ENCODE measurements at places on chromosomes 4 and X.

DNA sequence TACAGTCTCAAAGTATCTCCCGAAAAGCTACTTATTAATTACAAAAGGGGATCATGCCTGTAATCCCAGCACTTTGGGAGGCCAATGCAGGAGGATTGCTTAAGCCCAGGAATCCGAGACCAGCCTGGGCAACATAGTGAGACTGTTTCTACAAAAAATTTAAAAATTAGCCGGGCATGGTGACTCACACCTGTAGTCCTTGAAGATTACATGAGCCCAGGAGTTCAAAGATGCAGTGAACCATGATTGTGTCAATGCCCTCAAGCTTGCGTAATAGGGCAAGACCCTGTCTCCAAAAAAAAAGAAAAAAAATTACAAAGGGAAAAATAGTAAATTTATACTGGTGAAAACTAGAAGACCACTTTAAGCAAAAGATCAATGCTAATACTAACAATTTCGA is 3.3 kb upstream of the PORCN start:
- DNase-seq = no peak

DNA sequence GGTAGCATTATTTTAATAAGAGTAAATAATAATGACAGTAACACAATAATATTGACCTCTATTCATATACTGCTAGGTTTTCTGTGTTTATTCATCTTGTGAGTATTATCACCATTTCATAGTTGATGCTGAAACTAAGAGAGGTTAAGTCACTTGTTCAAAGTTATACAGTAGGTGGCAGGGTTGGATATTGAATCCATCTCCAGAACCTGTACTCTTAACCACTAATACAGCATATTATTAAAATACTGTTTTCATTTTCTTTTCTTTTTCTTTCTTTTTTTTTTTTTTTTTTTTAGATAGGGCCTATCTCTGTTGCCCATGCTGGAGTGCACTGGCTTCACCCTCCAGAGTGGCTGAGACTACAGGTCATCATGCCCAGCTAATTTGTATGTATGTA is 7.1 kb upstream of the ELF2 start:
- DNase-seq = peak; percentile 78

DNA sequence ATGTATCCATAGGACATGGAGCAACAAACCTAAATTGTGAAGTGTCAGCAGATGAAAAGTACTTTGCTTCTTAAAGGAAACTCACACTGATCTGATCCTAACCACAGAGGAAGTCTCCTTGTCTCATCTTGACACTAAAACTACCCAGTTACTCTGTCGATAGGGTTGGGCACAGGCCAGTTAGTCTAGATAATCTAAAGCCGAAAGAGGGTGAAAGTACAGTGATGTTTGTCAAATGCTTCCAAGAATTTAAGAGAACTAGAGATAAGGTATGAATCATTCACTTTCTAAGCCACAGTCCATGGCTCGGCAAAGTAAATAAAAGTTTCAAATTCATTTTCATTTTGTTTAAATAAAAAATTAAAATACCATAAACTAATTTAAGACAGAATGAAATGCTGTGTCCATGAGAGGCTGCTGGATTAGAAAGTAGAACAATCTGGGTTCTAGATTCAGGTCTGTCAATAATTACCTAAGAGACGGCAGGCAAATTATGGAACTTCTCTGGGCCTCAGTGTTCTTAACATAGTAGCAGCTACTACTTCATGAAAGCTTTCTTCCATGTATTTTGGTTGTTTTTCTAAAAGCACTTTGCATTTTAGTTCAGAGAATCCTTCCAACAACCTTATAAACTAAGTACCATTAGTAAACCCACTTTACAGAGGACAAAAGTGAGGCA is 176.7 kb downstream of the LDB2 start:
- peak; percentile 95 for DNase-seq

GRCh38 chr4:34198966-34199365 is 2045.3 kb downstream of the ARAP2 start:
- no peak for DNase-seq
